T-helper 1 cell (primary cell): ENCODE measurements at places on chromosomes 12 and 14.

DNA sequence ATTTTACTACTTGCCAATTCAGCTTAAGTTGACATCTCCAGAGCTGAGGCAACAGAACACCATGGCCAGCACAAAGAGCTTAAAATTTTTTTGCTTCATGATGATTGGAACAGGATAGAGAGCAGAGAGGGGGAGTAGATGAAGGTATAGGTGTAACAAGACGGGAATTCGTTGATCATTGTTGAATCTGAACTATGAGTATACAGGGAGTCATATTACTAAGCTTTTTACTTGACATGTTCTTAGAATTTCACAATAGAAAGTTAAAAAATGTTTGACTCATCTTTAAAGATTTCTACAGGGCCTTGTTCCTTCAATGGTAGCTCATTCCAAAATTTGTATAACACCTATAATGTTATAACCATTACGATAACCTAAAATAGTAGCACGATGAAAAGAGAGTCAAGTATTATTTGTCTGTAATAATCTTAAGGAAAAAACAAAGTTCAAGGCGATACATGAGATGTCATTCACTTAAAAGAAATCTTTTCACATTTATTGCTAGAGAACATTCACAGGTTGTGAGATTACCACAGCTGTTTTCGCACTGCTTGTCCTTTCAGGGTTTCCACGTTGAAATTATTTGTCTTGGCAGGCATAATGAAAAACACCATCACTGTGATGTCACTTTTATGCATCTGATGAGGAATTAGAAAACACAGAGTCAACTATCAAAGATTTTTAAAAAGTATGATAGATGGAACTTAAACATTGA lies 33.9 kb downstream of the SPX start:
- no peak for DNase-seq

GRCh38 chr12:31000751-31001150 lies 72.9 kb upstream of the DDX11 start:
- DNase-seq: no peak

GRCh38 chr12:30959778-30960177 lies 33.2 kb downstream of the TSPAN11 start:
- DNase-seq: no peak

GRCh38 chr12:99596762-99597161 lies 50.8 kb upstream of the GARIN6 start:
- no peak for DNase-seq

GRCh38 chr12:27015730-27016076 lies 1.5 kb upstream of the TM7SF3 start:
- DNase-seq: no peak

GRCh38 chr14:100765991-100766390 lies 39.3 kb downstream of the DLK1 start:
- no peak for DNase-seq

DNA sequence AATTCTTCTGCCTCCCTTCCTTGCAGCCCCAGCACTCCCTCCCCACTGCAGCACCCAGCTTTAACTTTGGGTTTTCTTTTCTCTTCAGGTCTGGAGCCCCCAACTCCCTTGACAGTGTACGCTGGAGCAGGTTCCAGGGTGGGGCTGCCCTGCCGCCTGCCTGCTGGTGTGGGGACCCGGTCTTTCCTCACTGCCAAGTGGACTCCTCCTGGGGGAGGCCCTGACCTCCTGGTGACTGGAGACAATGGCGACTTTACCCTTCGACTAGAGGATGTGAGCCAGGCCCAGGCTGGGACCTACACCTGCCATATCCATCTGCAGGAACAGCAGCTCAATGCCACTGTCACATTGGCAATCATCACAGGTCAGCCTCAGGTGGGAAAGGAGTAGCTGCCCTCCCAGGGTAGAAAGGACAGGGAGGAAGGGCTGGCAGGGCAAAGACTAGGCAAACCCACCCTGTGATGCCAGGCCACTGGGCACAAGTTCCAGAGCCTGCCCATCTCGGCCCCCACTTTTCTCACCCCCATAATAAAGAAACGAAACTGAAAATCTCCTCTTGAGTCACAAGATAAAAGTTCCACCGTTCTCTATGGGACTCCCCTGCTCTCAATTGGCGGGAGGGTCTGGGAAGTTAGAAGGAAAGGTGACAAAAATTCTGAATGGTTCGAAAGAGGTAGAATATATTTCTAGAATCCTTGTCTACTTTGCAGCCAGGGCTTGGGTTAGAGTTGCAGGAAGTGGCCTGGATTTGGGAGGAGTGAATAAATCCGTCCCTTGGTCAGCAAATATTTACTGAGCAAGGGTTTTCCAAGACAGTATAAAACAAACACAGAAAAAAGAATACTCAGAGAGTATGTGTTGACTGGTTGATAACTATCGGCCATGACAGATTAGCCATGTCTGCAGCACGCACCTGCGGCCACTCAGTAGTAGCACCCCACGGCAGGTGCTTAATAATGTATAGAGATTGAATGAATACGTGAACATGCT lies 3.2 kb downstream of the LAG3 start:
- DNase-seq: no peak

DNA sequence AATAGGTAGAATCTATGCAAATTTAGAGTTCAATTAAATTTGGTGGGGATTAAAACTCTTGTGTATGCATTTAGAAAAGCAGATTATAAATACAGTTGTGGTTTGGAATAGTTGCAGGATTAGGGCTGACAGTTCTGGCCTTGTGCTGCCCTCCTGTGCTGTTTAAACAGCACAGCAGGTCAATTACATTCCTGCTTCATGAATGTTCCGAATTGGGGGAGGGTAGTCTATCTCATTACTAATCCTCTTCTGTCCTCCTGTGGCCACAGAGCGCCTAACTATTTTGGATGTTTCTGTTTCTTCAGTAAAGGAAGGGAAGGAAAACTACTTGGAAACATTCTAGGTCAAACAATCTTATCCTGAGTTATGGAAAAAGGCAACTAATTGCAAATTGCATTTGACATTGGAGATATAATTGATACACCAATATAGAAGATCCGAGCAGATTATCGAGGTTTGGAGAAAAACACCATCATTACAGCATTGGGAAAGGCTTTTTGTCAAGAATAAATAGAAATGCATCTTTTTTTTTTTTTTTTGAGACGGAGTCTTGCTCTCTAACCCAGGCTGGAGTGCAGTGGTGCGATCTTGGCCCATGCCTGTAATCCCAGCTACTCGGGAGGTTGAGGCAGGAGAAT lies 8.7 kb upstream of the GPR19 start:
- DNase-seq: no peak

- DNase-seq: no peak
Measured at GRCh38 chr14:102711207-102711606, 66.0 kb upstream of the TRAF3 start.

- DNase-seq: no peak
Measured at GRCh38 chr14:21543521-21543960, 17.4 kb upstream of the SALL2 start.

- no peak for DNase-seq
Measured at GRCh38 chr14:79011091-79011919, 841.1 kb downstream of the NRXN3 start.

- no peak for DNase-seq
Measured at GRCh38 chr12:68667896-68668295, 18.9 kb upstream of the NUP107 start.

GRCh38 chr12:6288235-6288634 lies 22.2 kb upstream of the PLEKHG6 start:
- DNase-seq: no peak

GRCh38 chr12:123997033-123997822 lies 24.2 kb downstream of the ZNF664 start:
- no peak for DNase-seq

DNA sequence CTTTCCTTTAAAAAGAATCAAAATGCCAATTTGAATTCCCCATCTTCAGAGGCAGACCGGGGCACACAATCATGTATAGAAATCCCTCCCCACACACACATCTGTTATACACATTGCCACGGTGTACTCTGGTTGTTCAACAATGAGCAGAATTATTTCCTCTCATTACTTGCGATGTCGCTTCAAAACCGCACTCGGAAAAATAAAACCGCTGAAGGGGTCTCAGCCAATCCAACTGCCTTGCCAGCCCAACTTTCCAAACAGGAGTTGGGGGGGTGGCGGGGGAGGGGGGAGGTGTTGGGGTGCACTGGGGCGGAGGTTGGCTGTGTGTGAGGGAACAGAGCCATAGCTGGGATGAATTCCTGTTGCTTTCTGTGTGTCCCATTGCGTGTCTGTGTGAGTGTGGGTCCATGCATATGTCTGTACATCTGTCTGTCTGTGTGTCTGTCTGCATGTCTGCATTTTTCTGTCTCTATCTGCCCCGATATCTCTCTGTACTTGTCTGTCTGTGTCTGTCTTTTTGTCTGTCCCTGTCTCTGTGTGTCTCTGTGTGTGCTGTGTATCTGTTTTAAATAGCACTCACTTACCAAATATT lies 163.6 kb upstream of the TBX3 start:
- DNase-seq: no peak

DNA sequence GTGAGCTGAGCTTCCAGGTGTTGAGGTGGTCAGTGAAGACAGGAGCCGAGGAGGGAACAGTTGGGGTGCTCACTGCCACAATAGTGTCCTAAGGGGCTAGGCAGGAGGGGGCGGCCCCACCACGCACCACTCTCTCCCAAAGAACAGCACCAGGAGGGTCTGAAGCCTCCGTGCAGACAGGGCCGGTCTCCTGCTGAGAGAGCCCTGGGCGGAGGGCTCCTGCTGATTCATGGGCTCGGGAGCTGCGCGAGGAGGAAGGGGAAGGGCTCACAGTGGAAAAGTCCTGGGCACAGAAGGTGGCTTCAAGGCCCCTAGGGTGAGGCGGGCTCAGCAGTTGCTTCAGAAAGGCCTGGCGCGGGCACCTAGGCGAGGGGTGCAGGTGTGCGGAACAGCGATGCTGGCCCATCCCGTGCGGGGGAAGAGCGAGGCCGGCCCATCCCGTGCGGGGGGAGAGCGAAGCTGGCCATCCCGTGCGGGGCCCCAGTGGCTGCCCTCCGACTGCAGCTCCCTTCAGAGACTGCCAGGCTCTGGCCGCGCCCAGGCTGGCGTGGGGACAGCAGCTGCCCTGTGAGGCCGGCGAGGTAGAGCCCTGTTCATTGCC lies 176.7 kb downstream of the ADGRD1 start:
- DNase-seq: no peak

DNA sequence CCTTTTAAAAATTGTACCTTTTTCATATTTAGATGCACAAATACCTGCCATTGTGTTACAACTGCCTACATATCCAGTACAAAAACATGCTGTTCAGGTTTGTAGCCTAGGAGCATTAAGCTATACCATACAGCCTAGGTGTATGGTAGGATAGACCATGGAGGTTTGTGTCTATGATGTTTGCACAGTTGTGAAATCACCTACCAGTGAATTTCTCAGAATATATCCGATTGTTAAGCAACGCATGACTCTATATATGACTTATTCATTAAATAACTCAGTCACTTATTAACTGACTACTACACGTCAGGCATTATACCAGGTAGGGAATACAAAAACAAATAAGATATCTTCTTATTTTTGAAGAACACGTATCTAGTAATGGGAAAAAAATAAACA lies 26.2 kb upstream of the ETNK1 start:
- no peak for DNase-seq

GRCh38 chr14:60622210-60622916 lies 26.9 kb downstream of the SIX1 start:
- no peak for DNase-seq

DNA sequence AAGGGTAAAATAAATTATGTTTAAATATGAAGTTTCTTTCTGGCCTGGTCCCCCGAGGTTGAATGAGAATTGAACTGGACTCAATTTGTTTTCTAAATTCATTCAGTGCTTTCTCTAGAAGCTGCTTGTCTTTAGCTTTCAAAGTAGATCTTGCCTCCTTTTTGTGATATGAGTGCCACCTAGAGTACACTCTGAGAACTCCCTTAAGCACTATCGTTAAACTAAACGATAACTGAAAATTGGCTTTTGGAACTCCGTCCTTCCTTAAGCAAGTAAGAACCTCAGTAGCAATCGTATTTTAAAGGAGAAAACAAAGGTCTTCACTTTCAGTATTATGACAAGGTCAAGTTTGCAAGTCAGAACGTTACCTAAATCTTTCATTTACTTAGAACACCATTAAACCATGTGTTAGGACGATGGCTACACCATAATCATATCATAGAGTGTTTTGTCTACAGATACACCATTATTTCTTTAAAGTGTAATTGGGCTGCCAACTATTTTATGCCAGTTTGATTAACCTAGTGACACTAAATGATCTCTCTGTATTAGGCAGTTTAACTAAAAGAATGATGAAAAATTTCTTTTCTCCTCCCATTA lies 364.8 kb downstream of the SNAPC1 start:
- peak; percentile 37 for DNase-seq

GRCh38 chr12:124792961-124793441 lies 70.7 kb downstream of the SCARB1 start:
- no peak for DNase-seq

- no peak for DNase-seq
Measured at GRCh38 chr12:113645183-113645582, 173.5 kb upstream of the LHX5 start.

- no peak for DNase-seq
Measured at GRCh38 chr14:98437113-98437512, 834.9 kb downstream of the BCL11B start.

- DNase-seq: no peak
Measured at GRCh38 chr12:120835304-120835612, 68.9 kb downstream of the SPPL3 start.

DNA sequence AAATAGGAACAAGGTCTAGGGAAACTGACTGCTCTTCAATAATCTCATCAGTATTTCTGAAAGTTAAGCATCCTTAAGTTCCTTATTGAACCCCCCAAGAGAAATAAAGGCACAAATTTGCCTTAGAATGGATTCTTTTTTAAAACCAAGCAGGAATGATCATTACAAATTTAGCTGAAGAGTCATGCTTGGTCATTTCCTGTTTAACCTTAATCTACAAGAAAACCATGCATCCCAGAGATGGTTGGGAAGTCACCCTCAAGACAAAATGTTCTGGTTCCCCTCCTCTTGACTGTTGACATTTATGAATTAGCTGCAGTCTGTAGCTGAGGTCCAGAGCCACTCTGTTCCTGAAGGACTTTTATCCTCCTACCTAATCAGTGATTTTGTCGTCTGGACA lies 291.8 kb upstream of the G2E3 start:
- DNase-seq: no peak

- no peak for DNase-seq
Measured at GRCh38 chr14:57962325-57963035, 96.6 kb upstream of the SLC35F4 start.

DNA sequence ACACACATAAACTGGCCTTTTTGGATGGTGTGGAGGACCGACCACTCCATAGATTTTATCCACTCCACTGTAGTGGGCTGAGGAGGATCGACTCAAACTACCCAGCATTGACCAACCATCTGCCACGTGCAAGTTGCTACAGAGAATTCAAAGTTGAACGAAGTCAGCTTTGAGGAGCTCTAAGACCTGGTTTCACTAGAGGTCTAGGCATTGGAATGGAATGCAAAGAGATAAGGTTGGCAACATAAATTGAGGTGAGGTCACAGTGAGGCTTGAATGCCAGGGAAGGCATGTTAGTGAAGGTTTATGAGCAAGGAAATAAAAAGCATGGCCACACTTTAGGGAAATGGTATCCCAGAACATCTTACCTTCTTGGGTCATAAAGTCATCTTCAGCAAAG lies 14.5 kb downstream of the VWF start:
- no peak for DNase-seq

GRCh38 chr12:130552483-130552996 lies 163.6 kb downstream of the RIMBP2 start:
- no peak for DNase-seq
